ENCODE measurements at places on chromosomes 3 and 15. TPM values are rescaled to one million over a fixed set of nuclear protein-coding genes. Genes with fewer than 3 reads are reported as not detected.
A peak's percentile ranks its signal among the peaks of the same experiment; 100 is the strongest.

DNA sequence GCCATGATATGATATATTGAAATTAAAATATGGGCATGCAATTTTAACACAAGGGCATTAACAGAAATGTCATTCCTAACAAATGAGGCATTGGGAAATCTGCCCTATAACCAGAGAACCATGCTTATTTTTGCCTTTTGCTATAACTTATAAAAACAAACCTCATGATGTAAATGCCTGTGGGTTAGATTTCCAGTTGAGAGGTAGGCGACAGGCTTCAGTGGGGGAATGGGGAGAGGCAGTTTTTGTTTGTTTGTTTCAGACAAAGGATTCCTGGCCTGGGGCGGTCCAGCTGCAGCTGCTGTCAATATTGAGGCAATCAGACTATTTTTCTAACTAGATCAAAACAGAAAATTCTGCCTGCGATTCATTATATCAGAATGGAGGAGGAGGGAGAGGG lies 490.4 kb upstream of the CFAP20DC start:
- H3K27ac ChIP-seq: no peak overlapping the region
- H3K36me3 ChIP-seq: no peaks in the 10 kb centered on the region
- peaks cover 19% of the 10 kb centered on the region for H3K27me3 ChIP-seq
- no peak for DNase-seq

GRCh38 chr3:168085491-168086119 lies 10.1 kb downstream of the GOLIM4 start:
- peaks cover 9% of the 10 kb centered on the region for H3K4me1 ChIP-seq
- H3K27ac ChIP-seq: no peak overlapping the region
- no peaks in the 10 kb centered on the region for H3K27me3 ChIP-seq
- no peaks in the 10 kb centered on the region for H3K36me3 ChIP-seq

DNA sequence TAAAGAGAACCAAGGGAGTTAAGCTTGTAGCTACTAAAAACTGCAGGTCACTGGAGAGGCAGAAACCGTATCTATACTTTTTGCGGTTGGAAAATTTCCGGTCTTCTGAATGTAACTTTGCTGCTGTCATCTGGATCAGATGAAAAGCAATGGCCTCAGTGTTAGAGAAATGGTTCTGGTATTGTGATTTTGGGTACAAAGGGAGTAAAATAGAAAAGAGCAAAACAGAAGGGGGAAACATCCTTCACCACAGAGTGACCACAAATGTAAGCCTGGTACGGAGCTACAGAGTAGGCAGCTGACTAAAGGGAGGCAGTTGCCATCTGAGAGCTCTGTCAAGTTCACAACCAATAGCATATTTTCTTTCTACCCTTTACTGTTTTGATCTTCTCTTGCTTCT lies 5.6 kb downstream of the CD96 start:
- H3K4me3 ChIP-seq: no peak overlapping the region
- H3K4me1 ChIP-seq: no peaks in the 10 kb centered on the region
- H3K36me3 ChIP-seq: no peaks in the 10 kb centered on the region
- DNase-seq: no peak
- H3K27me3 ChIP-seq: no peaks in the 10 kb centered on the region

- peaks cover 5% of the 10 kb centered on the region for H3K27me3 ChIP-seq
- H3K4me3 ChIP-seq: no peak overlapping the region
- no peaks in the 10 kb centered on the region for H3K36me3 ChIP-seq
- H3K27ac ChIP-seq: no peak overlapping the region
- no peak for DNase-seq
Observed at GRCh38 chr3:130546920-130547679, 30.1 kb downstream of the COL6A6 start.

DNA sequence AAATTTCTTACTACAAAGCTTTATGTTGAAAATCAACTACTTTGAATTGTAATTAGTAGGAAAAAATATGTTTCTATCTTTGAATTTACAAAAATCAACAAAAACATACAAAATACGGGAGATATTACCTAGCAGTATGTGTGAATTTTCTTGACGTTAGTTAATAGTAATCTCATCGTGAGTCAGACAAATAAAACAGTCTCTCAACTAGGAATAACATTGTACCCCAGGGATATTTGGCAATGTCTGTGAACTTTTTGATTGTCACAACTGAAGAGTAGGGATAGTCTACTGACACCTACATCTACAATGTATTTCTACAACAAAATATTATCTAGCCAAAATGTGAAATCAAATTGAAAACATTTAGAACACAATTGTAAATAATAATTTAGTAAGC lies 250.3 kb downstream of the POLQ start:
- no peaks in the 10 kb centered on the region for H3K4me1 ChIP-seq
- H3K36me3 ChIP-seq: no peaks in the 10 kb centered on the region
- H3K27ac ChIP-seq: no peak overlapping the region
- H3K4me3 ChIP-seq: no peak overlapping the region

DNA sequence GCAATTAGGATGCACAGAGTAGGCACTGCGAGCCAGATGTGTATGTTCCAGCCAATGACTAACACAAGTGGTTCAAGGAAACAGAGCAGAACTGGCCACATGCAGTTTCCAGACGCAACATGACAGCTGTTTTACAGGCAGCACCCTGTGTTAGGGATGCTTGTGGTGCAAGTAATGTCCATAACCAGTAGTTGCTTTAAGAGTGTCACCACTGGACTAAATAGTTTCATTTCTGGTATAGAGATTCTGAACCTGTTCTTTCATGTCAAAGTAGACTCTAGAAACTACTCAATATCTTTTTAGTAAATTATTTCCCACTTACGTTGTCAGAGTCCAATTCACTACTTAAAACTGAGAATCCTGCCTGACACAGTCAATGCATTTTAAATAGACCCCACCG lies 14.5 kb upstream of the LPP start:
- DNase-seq: no peak
- H3K4me3 ChIP-seq: no peak overlapping the region
- no peaks in the 10 kb centered on the region for H3K36me3 ChIP-seq

GRCh38 chr3:102394517-102394916 lies 40.3 kb upstream of the ZPLD1 start:
- no peaks in the 10 kb centered on the region for H3K36me3 ChIP-seq
- no peak for DNase-seq
- H3K27me3 ChIP-seq: no peaks in the 10 kb centered on the region
- peaks cover 7% of the 10 kb centered on the region for H3K4me1 ChIP-seq
- H3K4me3 ChIP-seq: no peak overlapping the region
- H3K27ac ChIP-seq: no peak overlapping the region

DNA sequence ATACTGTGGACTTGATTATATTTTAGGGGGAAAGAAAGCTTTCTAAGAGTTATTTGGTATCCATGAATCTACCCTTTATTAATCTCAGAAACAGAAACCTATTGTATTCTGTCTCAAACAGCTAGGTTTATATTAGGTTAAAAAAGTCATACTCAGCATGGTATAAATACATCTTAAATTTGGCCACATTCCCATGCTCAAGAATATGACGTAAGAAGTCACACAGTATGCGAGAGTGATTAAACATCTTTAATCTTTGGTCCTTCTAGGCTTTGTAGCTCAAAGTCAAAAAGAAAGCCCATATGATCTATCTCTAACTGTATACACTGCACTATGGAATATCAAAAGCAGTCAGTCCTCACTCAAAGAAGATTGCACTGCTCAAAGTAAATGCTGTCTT lies 131.4 kb downstream of the EPHA3 start:
- no peaks in the 10 kb centered on the region for H3K4me1 ChIP-seq
- no peak for DNase-seq
- no peak overlapping the region for H3K4me3 ChIP-seq

- H3K4me1 ChIP-seq: no peaks in the 10 kb centered on the region
- DNase-seq: no peak
- no peak overlapping the region for H3K27ac ChIP-seq
- H3K4me3 ChIP-seq: no peak overlapping the region
- H3K36me3 ChIP-seq: no peaks in the 10 kb centered on the region
Observed at GRCh38 chr3:86109434-86109833, 881.5 kb downstream of the VGLL3 start.

DNA sequence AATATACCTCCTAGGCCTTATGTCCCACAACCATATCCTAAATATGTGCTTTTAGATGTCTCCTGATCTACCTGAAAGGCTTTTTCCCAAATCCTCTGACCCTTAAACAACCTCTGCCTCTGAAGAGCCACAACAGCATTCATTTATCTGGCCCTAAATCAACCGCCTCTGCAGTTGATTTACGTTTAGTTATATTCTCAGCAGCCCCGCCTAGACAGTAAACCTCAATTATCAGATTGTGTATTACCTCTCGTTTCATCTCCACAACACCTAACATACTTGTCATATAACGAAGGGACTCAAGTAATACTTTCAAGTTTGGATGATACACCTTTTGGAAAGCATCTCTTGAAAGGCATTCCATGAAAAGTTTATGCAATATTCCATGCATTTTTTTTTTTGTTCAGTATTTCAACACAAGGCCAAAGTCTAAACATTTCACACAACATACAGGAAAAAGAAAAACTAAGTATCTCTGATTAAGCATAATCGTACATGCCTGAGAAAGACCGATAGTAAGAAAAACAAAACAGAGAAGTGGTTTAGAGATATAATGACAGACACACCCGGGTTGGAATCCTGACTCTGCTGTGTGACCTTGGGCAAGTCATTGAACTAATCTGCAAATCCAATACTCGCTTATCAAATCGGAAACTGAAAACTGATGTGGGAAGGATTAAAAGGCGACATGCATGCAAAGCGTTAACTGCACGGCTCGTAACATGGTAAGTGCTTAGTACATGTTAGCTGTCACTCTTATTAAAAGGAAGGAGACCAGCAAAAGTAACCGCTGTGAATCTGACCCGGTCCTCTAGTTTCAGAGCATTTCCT lies 778 bp downstream of the CRBN start:
- peaks cover 6% of the 10 kb centered on the region for H3K4me1 ChIP-seq
- peak overlapping the region; percentile 89 for H3K4me3 ChIP-seq
- H3K27me3 ChIP-seq: no peaks in the 10 kb centered on the region
- H3K36me3 ChIP-seq: peaks cover 7% of the 10 kb centered on the region
- DNase-seq: no peak
- peak overlapping the region; percentile 44 for H3K27ac ChIP-seq

DNA sequence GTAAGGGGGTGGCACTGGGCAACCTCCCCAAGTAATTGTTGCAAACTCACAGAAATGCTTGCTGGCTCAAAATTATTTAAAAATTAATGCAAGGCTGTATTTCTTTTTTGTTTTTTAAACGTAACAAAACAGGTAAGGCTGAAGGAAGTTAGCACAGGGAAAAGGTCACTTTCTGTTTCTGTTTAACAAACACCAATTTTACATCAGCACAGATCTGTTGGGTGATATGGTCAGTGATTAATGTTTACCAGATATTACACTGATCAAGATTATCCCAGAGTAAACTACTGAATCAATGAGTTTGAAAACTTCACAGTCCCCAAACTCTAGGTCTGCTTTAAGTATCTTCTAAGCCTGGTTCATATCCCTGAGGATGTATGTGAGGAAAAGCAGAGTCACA lies 558.0 kb downstream of the FOXP1 start:
- no peak overlapping the region for H3K27ac ChIP-seq
- H3K4me1 ChIP-seq: no peaks in the 10 kb centered on the region
- no peaks in the 10 kb centered on the region for H3K36me3 ChIP-seq

- DNase-seq: no peak
- no peak overlapping the region for H3K27ac ChIP-seq
- no peak overlapping the region for H3K4me3 ChIP-seq
- no peaks in the 10 kb centered on the region for H3K36me3 ChIP-seq
Observed at GRCh38 chr3:59786374-59786773, 736.5 kb upstream of the CFAP20DC start.

DNA sequence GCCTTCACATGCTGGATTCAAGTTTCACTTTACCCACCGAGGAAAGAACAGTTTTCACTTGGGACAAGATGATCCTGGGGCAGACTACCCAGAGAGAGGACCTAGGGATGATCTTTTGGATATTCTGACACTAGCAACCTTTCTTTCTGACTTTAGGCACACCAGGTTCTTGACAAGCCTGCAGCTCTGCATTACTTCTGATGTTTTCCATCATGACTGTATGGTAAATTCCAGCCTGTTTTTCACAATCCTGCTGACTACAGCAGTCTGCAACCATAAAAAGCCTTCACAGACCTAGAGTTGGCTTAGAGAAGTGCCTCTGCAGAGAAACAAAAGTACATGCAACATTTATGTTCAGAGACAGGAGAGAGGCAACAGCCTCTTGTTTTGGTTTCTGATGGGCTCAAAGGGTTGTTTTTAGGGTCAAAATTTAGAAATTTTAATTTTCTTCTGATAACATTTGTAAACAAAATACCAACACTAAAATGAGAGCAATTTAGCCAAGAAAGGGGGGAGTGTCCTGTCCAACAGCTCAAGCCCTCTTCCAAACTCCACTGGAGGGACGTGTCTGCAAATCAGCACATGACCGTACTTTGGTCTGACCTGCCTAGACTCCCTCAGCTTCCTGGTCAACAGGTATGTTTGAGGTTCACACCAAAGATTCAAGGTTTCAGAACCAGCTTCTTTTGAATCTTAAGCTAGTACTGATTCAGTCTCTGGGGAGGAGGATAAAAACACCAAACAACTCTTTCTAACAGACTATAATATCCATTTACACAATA lies 799 bp downstream of the ABI3BP start:
- H3K36me3 ChIP-seq: no peaks in the 10 kb centered on the region
- no peak for DNase-seq
- H3K27ac ChIP-seq: no peak overlapping the region
- H3K4me3 ChIP-seq: no peak overlapping the region
- no peaks in the 10 kb centered on the region for H3K27me3 ChIP-seq

DNA sequence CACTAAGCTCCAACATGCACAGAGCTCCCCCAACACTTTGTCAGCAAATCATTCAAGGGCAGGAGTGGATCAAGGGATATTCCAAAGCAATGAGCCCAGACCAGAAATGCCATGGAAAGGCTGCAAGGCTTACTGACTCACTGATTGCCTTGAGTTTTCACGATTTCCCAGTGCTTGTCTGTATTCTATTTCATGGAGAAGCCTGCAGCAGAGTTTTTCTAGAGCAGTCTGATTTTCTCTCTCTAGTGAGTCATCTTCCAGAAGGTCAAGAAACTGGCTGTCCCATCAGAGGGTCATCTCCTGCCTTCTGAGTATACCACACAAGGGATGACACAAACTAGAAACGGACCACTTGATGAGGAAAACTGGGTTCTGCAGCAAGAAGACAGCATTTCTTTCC lies 16.5 kb downstream of the LMCD1 start:
- H3K27ac ChIP-seq: no peak overlapping the region
- no peaks in the 10 kb centered on the region for H3K27me3 ChIP-seq
- no peaks in the 10 kb centered on the region for H3K4me1 ChIP-seq
- H3K4me3 ChIP-seq: no peak overlapping the region

The ATOSA gene
- total RNA-seq: 4.7 TPM

The CHRD gene
- total RNA-seq: 8.0 TPM

The SAMD7 gene
- not detected for total RNA-seq

The TGM5 gene
- total RNA-seq: not detected

The ALAS1 gene
- total RNA-seq: 74.0 TPM

The DOCK3 gene
- total RNA-seq: 4.2 TPM

The GOLGA8N gene
- 2.4 TPM for total RNA-seq

The BNC1 gene
- not detected for total RNA-seq

The ACVR2B gene
- 18.3 TPM for total RNA-seq

The PLA2G4E gene
- total RNA-seq: not detected

The ZPLD1 gene
- total RNA-seq: not detected
